NCI-H146 (cell line): ENCODE measurements at places on chromosomes 2 and 18.

GRCh38 chr2:118031566-118031965 is 17.7 kb upstream of the CCDC93 start:
- no peak for DNase-seq

GRCh38 chr2:143469323-143469722 is 340.1 kb downstream of the ARHGAP15 start:
- DNase-seq: no peak

GRCh38 chr2:19299522-19299921 is 58.9 kb downstream of the OSR1 start:
- DNase-seq: no peak

DNA sequence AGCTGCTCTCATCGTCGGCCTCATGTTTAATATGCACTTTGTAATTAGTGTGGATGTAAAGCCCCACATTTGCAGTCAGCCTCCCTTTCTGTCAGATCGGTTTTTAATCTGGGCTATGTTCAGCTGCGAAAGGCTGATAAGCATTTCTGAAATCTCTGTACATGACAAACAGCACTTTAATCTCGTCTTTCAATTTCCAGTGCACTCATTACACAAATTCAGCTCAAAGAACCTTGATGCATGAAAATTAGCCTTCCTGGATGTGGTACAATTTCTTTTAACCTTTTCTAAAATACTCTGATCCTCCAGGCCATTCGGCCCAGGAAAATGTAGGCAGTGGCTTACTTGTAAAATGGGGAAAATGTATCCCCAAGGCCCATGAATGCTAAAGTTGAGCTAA is 265.1 kb downstream of the RND3 start:
- DNase-seq: peak; percentile 29
